Activated CD4-positive, alpha-beta T cell treated with anti-CD3 and anti-CD28 coated beads for 24 hours (primary cell): ENCODE measurements at places on chromosomes 3 and 15.

- DNase-seq: no peak
These were observed 334.8 kb downstream of the LPP start for GRCh38 chr3:188488801-188489200.

- no peak for DNase-seq
These were observed 429.4 kb upstream of the PROK2 start for GRCh38 chr3:72214066-72214951.

DNA sequence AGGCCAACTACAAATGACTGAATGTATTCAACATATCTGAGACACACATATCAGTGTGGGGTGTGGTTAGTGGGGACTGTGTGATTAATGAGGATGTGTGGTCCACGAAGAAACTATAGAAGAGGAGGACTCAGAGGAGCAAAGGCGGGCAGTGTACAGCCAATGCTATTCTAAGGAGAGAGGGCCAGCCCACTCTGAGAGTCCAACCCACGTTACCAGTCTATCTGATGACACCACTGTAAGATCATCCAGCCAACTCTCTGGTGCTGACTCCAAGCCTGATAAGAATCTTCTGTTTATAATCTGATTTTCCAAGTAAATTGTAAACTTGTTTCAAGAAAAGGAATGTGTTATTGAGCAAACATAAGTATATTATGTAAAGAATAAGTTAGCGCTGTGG, 47.2 kb downstream of the MCF2L2 start:
- DNase-seq: no peak

DNA sequence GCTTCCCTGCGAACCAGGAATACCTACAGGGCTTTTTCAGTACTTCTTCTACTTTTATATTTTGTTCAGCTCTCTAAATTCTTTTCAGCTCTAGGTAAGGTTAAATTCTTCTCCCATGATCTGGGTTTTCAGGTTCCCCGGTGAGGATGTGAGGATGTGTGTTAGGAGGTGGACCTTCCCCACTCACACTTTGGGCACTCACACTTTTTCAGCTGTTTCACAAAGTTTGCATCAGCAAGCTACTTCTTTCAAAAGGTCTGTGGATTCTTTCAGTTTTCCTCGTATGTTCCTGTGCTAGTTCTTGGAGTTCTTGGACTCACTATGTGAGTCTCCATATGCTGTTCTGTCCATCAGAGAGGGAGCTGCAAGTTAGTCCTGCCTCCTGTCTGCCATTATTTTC, 13.9 kb upstream of the OR5K2 start:
- DNase-seq: no peak

- DNase-seq: no peak
These were observed 7.1 kb upstream of the SSUH2 start for GRCh38 chr3:8651418-8652323.

DNA sequence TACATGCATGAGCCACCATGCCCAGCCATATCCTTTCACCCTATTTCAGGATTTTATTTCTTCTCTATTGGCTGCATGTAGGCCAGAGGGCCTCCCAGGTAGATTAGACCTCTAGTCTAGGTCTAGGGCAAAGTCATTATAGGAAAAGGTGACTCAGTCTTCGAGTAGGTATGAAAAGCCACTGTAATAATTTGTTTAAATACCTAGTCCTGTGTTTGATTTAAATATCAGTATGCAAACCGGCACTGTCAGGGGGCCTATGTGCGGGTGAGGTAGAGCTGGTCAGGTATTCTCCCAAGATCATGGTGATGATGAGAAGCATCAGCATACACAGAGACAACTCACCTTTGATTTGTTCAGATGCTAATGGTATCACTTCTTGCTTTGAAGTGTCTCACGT, 101.4 kb upstream of the UMPS start:
- DNase-seq: no peak

DNA sequence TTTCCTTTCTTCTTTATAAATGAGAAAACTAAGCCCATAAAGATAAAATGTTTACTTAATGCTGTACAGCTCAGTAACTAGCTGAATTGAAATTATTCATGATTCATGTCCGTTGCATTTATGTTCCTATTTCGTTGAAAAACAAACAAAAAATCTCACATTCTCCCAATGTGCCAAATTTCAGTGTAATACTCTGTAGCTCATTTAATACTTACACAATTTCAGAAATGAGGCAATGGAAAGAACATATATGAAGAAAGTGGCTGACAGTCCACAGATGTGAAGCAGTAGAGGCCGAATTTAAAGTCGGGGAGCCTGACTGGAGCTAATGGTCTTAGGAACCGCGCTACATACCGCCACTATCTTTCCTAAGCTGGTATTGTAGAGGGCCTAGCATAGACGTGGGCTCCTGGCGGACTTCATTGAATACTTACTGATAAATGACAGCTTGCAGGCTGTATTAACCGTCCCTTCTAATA, 651 bp downstream of the PLSCR2 start:
- DNase-seq: no peak

DNA sequence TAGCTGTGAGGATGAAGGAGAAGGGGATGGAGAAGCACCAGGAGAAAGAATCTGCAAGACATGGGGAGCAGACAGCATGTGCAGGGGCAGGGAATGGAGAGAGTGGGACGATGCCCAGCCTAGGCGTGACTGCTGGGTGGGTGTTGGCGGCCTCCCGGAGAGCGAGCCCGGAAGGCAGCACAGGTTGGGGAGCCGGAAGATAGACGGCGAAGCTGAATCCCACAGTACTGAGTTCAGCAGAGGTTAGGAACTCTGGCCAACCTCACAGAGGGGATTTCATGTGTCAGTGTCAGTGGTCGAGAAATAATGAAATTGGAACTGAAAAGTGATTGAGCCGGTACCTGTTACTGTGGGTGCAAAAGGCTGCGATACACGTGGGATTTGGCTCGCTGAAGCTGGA, 55.2 kb downstream of the PXYLP1 start:
- no peak for DNase-seq

GRCh38 chr3:129855170-129855831, 38.2 kb downstream of the TMCC1 start:
- DNase-seq: no peak

DNA sequence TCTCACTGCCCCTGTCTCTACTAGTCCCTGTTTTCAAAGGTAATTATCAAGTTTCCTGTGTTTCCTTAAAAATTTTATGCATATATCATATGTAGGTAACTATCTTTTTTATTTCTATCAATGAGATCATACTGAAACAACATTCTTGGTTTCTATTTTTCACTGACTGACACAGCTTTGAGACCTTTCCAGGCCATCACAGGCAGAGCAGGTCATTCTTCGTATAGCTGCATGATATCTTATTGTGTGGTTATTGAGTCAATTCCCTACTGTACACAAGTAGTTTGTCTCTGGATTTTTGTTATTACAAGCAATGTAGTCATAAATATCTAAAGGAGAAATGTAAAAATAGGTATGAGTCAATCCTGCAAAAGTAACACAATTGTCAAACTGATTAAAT, 169.6 kb downstream of the CFAP20DC start:
- no peak for DNase-seq

DNA sequence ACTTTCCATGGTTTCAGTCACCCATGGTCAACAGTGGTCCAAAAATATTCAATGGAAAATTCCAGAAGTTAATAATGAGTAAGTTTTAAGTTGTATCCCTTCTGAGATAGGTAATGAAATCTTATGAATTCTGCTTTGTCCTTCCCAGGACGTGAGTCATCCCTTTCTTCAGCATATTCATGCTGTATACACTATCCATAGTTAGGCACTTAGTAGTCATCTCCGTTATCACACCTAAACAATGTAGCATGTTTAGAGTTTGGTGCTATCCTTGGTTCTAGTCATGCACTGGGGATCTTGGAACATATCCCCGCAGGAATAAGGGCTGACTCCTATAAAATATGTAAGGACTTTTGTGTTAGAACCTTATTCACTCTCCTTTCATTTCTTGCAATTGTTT, 153.2 kb downstream of the UNC13C start:
- DNase-seq: no peak

DNA sequence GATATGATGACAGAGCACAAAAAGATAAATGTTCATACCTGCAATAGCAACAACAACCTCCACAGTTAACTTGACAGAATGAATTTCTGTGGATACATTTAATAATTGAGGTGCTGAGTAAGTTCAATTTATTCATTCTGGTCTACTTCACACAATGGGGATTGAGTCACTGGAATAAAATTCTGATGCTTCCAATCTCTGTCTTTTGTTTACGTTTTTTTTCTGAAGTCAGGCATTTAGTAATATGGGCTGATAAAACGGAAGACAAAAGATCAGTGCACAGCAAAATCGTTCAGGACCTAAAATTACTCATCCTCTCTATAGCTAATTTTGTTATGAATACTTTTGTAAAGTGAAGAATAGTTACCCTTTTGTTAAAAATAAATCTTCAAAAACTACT, 565.9 kb upstream of the CCDC54 start:
- DNase-seq: no peak

DNA sequence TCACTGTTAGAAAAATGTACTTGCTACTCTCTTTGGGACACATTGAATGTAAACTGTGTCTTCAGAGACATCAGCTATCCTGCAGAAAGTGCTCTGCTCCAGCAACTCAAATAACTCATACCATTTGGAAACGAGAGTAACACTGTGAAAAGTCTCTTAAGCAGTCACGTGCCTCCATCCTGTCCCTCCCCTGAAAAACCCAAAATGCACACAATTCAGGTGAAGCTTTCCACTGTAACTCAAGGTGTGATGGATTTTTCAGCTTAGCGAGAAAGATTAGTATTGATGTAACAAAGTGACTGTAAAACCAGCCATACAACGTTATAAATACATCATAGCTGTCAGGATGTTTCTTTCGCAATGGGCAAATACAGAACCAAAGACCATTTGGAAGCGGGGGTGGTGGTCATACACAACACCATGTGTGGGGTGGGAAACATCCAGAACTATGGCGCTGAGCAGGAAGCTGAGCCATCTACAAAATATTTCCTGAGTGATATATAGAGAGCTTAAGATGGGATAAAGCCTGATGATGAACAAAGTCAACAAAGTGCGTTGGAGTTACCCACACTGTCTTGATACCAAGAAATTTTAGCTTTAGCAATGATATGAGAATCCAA, 332.3 kb downstream of the FOXP1 start:
- no peak for DNase-seq

- DNase-seq: no peak
These were observed 20.6 kb downstream of the CD80 start for GRCh38 chr3:119538772-119539171.

GRCh38 chr15:60853109-60853508, 374.2 kb upstream of the ICE2 start:
- DNase-seq: no peak

DNA sequence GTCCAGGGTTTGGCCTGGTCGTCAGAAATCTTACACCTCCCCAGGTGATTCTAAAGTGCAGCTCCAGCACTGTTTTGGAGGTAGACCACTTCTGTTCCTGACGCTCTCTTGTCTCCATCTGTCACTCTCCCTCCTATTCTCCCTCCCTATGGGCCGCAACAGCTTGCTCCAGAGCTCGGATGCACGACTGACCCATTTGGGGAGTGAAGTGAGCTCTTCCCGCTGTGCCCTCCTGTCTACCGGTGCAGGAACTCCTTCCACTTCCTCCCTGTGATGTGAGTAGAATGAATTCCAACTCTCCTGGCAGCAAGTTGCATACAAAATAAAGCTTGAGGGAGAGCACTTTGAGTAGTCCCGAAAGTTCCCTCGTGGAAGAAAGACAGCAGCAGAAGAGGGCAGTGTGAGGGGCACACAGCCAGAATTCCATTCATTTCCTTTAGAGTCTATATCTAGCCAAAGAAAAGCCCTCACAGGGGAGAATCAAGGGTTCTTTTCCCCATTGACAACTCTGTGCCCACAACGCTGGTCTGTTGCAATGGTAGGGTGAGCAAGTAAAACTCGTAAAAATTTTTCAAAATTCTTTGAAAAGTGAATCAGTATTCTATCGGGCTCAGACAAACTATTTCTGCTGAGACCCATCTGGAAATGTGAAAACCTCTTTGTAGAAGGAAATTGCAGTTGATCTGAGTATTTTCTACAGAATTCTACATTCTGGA, 39.9 kb upstream of the BDH1 start:
- no peak for DNase-seq

- no peak for DNase-seq
These were observed 23.0 kb downstream of the CMTM7 start for GRCh38 chr3:32414522-32415202.

- DNase-seq: no peak
These were observed 20.5 kb downstream of the EXOSC7 start for GRCh38 chr3:44996556-44996969.

- DNase-seq: no peak
These were observed 121.5 kb upstream of the SATB1 start for GRCh38 chr3:18546632-18547031.

DNA sequence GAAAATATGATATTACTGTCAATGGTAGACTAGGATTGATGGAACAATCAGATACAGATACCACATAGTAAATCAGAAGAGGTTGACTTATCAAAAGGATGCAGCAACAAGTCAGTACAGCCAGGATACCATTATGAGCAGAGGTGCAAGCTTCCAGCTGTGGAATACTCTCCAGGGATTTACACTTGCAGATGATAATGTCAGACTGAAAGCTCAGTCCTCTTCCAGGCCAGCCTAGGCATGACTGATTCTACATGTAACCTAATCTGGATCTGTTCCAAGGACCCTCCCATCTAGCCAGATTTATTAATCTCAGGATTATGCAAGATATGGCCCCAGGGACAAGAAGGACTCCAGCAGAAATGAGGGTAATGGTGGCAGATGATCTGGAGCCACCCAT, 8.2 kb downstream of the FILIP1L start:
- DNase-seq: no peak

DNA sequence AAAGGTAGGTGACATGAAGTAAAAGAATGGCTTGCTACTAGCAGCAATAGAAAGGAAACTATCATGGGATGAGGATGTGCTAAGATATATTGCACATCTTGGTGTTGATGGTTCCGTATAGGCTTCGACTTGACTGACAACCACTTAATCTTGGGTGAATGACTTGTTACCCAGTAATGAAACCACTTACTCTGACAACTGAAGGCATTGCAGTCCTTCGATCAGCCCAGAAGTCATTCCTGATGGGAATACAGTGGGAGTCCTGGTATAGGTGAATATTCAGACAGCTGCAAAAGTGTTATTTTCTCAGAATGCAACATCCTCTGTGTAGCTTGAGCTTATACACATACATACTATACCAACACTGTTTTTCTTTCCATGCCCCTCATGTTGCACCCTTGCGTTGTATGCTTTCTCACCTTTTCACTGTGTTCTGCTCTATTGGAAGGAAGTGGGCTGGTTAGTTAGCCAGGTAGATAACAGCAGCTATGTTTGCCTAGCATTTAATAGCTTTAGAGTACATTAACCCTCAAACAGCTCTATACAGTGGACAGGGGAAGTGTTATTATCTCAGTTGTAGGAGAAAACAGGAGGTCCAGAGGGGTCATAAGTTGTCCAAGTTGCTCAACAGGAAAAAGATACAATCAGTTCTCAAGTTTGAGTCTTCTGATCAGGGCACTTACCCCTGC, 376.5 kb downstream of the MFSD1 start:
- DNase-seq: no peak

DNA sequence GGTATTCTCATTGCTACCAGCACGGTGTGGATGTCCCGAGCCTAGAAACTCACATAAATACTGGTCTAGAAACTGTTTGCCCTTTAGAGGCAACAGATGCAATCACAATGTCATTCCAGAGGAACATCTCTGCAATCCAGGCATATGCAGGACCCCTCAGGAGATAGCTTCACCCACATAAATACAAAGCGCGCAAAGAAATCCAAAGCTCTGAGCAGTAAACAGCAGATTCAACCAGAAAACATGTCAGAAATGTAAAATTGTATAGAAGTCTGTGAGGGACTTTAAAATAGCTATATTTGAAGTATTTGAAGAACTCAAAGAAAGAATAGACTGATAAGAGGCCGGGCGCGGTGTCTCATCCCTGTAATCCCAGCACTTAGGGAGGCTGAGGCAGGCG, 291.7 kb downstream of the FAM43A start:
- DNase-seq: no peak

GRCh38 chr3:12961007-12961696, 112.1 kb downstream of the IQSEC1 start:
- no peak for DNase-seq
